ENCODE measurements at places on chromosomes 5 and 9.

- no peak for DNase-seq
Observed at GRCh38 chr9:116337015-116337414, 183.4 kb downstream of the PAPPA start.

GRCh38 chr5:91494447-91494996 lies 111.4 kb upstream of the ARRDC3 start:
- no peak for DNase-seq

DNA sequence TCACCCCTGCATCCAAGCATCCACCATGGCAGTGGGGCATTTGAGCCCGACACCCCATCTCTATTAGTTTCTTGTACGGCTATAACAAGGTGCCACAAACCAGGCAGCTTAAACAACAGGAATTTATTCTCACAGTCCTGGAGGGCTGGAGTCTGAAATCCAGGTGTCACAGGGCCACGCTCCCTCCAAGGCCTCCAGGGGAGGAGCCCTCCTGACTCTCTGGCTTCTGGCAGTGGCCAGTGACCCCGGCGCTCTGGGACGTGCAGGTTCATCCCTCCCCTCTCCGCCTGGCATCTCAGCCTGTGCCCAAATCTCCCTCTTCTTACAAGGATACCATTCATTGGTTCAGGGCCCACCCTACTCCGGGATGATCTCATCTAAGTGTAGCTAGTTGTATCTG lies 394.5 kb upstream of the IRX1 start:
- no peak for DNase-seq

DNA sequence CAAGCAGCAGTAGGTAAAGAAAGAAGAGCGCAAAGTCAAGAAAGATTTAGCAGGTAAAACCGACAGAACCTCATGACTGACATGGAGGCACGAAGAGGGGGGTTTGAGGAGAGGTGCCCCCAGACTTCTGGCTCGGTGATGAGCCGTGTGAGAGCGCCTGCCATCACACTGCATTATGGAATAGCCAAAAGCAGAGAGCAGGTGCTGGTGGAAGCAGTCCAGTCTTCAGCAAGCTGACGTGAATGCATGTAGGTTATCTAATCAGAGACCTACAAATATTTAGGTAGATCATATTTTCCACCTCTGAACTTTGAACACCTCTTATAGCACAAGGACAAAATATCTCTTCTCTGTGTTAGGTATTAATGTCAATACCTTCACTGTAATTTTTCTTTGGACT lies 68.4 kb downstream of the RNF130 start:
- DNase-seq: no peak

GRCh38 chr5:76855961-76856360 lies 6.1 kb downstream of the S100Z start:
- no peak for DNase-seq

- DNase-seq: no peak
Observed at GRCh38 chr5:17190799-17191391, 26.5 kb upstream of the BASP1 start.

DNA sequence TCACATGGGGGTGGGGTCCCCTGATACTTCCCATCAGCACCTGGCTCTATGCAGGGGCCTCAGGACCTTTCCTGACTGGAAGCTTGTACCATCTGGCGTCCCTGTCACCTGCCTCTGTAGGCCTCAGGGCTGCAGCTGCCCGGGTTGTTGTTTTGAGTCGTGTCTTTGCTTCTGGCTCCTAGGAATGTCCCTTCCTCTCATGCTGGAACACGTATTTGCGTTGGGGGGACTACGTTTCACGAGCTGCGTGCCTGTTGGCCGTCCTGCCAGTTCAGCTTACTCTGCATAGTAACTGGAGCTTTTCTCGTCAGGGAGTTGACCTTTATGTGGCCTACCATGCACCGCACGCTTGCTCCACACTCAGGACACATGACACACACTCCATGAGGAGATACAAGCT lies 54.9 kb upstream of the IRX4 start:
- DNase-seq: no peak

- no peak for DNase-seq
Observed at GRCh38 chr9:21402386-21403251, 6.3 kb upstream of the IFNA8 start.

DNA sequence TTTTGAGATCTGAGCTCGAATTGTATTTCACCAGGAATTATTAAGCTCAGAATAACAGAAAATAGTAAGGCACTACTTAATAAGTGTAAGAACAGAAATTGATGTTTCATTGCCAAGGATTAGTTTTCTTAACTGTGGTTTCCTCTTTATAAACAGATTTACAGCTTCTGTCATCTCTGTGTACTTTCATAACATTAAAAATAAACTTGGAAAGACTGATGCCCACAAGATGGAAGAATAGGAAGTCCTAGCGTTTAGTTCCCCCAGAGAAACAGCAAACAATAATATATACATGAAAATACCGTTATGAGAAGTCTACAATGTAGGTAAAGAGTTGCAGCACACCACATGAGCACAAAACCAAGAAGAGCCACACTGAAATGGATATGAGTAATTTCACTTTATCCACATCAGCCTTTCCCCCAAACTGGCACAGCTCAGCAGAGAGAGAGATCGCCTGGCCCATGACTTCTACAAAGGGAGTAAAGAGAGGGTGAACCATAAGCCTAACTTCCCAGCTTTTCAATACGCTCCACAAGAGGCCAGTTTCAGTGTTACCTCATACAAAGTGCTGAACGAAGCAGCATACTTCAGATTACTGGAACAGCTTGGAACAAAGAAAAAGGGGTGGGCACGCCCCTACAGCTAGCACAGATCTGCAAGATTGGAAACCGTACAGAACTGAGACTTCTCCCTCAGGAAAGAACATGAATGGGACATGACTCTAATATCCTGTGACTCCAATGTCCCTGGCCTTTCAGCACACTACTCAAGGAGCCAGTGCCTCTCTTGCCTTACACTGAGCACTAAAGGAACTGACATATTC lies 75.4 kb downstream of the EMB start:
- no peak for DNase-seq

DNA sequence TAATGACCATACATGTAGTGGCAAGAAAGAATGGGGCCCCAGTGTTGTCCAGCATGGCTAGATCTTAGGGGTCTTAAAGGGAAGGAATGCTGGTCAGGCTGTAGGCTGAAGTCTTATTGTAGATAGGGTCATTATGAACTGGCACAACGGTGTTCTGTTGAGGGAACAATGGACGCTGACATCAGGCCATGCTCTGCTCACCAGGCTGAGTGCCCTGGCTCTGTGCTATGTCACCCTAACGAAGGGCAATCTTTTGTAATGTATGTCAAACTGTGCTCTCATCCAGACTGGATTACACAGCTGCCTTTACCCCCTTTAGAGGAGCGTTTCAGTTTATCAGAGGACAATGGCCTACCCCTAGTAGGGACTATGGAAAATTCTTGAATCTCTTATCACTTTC lies 14.6 kb upstream of the ZNF608 start:
- no peak for DNase-seq

DNA sequence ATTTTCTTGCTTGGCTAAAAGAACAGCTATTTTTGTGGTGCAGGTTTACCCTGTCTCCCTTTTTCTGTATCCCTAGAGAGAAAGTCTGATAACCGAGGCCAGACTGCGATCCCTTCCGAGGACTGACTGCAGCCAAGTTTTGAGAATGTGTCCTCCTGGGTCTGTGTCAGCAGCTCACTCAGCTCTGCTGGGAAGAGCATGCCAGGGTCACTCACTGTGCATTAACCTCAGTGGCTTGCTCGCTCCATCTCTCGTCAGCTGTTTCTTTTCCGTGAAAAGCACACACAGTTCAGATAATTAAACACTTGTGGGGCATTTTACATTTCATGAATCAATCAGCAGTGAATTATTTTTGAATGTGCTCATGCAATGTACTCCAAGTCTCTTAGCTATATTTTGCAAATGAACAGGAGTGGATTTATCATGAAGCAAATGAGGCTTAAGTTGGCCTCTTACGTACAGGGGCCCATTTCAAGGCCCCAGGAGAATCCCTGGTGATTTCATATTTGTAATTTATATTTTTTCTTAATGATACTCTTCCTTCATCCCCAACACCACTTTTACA lies 252.1 kb downstream of the SMARCA2 start:
- no peak for DNase-seq

DNA sequence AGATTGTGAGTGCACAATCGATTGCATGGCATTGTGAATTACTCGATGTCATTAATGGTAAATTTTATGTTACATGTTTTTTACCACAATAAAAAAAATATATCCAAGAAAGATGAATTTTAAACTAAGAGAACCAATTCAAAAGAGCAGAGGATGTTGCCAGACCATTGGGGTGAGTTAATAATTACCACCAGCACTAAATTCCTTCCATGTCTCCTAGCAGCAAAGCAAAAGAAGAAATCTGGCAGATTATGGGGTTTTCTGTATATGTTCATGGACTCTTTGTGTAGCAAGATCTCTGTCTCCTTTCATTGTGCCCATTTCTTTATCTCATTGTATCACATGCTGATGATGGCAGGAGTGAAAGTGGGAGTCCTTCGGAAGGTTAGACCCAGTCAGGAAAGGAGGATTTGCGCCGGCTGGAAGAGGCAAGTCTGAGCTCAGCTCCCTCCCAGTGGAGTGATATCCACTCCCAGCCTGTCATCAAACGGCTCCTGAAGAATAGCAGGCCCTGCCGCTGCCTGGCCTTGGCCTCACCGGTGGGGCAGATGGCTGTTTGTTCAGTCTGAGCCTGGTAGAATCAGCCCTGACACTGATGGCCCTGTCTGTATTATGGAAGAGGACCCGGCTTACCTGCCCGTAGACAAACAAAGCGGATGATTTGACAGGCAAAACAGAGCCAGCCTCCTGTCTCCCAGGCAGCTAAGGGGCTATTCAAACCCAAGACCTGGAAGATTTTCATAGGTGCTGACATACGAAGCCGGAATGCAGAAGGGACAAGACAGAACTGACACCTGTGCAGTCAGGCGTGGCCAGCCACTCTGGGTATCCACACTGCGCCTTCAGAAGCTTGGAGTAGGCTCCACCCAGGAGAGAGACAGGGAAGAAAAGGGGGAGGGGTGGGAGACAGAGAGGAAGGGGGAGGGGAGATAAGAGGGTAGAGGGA lies 21.9 kb upstream of the FOXE1 start:
- no peak for DNase-seq

- no peak for DNase-seq
Observed at GRCh38 chr9:27519466-27520465, 4.3 kb upstream of the IFNK start.

GRCh38 chr5:71830681-71831539 lies 111.8 kb downstream of the CARTPT start:
- DNase-seq: peak; percentile 86

DNA sequence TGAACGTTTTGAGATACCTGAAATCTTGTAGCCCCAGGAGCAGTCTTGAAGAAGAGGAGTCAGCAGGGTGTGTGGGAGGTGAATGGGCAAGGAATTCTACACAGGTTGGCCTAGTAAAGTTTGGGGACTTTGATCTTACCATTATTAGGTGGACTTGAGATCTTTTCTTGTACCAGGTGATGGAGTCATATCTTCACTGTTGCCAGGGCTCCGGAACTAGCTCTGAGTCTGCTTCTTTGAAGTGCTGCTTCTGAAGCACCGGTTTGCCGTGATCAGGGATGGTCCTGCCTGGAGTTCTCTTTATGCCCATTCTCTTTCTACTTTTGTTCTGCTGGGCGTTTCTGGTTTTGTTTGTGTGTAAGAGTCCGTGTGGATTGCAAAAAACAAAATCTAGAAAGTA lies 27.4 kb downstream of the RCL1 start:
- DNase-seq: no peak

DNA sequence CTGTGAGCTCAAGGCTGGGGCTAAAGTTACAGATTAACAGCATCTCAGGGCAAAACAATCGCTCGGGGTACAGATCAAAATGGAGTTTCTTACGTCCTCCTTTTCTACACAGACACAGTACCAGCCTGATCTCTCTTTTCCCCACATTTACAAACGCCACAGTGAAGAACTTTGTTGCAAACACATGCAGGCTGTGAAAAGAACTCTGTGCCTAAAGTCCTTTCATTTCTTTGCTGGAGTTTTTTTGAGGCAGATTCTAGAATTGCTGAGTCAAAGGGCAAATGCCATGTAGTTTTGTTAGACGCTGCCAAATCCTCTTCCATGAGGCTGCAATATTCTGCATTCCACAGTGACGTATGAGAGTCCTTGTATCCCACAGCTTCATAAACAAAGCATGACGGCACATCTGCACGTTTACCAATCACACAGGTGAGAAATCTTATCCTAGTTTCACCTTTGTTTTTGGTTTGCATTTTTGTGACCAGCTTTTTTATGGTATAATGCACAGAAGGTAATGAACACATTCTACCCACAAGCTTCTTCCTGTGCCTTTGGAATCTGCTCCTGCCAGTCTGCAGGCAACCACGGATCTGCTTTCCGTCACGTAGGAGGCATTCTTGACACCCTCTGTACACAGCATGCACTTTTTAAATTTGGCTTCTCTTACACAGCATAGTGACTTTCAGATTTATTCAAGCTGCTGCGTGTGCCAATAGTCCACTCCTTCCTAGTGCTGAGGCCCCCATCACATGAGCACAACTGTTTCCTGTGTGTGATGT lies 44.6 kb upstream of the LPCAT1 start:
- no peak for DNase-seq
